Left kidney (tissue), 8 donors: ENCODE measurements at places on chromosomes 11 and 22. TPM values are rescaled to one million over a fixed set of nuclear protein-coding genes. Genes with fewer than 3 reads are reported as not detected.
A peak's percentile ranks its signal among the peaks of the same experiment; 100 is the strongest.

GRCh38 chr22:50189849-50190181 is 4.1 kb downstream of the TRABD start:
- DNase-seq, result no peak

GRCh38 chr11:69554849-69555248 is 73.4 kb downstream of the LINC01488 start:
- no peak for DNase-seq

DNA sequence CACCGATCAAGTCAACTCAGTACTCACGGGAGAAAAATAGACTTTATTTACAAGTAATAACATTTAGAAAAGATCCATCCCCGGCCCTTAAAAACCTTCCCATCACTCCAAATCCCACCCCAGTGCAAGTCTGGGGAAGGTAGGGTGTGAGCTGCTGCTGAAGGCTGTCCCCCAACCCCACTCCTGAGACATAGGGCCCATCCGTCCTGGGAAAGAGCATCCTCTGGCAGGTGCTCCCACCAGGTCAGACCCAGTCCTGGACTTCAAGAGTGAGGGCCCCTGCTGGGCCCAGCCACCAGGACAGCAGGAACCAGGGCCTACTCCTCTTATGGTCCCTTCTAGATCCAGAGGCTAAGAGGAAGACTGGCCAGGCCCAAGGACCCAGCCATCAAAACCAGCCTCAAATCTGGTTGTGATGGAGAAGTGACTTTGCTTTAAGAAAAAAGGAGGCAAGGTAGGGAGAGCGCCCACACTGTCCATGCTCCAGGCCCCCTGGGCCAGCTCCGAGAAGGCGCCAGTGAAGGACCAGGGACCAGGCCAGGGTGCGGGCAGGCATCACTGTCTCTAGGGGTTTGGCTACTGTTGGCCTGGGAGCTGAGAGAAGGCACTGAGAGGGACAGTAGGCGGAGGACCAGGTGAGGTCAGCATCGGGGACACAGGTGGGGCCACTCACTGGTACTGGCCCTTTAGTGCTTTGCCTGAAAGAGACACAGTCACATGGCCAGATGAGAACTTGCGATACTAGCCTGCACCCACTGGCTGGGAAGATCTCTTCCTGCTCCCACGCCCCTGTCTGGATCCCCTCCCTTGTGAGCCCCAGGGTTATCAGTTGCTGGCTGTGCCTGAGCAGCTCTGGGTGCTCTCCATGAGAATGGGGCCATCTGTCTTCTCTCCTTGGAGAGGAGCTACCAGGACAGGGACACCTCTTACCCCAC is 4.4 kb downstream of the IL18BP start:
- no peak for DNase-seq

GRCh38 chr11:133598906-133599305 is 66.6 kb upstream of the OPCML start:
- no peak for DNase-seq

GRCh38 chr11:73983741-73984538 is 1.3 kb upstream of the UCP2 start:
- no peak for DNase-seq

DNA sequence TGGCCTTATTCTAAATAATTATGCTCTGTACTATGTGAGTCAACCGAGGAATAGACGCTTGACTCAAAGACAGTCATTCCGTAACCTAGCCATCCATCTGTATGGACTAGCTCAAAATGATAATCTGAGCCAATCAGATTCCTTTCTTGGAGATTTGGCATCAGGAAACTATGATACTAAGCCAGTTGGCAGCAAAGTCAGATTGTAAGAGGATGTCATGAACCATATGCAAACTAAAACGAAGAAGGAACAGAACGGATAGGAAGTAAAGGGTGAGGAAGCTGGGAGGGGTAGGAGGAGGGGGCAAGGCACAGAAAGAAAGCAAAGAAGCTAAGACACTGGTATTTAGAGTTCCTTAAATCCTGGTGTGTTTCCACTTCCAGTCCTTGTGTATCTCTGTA is 10.7 kb upstream of the SESN3 start:
- no peak for DNase-seq

GRCh38 chr11:9264316-9265210 is 587 bp downstream of the DENND5A start:
- peak; percentile 76 for DNase-seq

DNA sequence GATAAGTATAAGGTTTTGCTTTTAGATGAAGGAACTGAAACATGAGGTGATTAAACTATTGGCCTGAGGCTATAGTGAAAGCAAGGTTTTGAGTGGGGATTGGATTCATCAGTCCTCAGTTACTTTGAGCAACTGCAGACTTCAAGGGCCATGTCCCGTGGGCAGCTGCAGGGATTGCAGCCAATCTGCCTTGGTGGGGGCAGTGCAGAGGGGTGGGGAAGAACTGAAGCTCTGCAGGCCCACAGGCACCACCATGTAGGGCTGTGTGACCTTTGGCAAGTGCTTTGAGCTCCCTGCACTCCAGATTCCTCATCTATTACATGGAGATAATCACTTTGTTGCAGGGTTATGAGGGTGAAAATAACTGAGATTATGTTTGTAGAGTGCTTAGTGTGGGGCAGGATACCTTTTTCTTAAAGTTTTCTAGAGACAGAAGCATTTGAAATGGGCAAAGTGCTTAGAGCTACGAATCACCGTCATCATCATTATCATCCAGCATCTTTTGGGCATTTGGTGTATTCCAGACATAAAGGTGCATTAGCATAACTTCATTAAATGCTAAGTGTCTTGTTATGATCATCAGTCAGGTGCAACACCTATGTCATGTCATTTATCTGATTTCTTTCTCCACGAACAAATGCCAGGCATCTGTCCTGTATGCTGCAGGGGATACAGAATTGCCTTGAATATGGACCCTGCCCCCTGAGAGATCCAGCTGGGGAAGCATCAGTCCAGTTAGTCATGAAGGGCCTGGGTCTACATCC is 72.1 kb upstream of the TENM4 start:
- no peak for DNase-seq

GRCh38 chr22:43561415-43562178 is 149.8 kb downstream of the MPPED1 start:
- no peak for DNase-seq

- DNase-seq, result no peak
These were observed 405 bp downstream of the SFI1 start for GRCh38 chr22:31496735-31497146.

GRCh38 chr11:102320679-102321078 is 3.4 kb downstream of the BIRC3 start:
- DNase-seq, result no peak

DNA sequence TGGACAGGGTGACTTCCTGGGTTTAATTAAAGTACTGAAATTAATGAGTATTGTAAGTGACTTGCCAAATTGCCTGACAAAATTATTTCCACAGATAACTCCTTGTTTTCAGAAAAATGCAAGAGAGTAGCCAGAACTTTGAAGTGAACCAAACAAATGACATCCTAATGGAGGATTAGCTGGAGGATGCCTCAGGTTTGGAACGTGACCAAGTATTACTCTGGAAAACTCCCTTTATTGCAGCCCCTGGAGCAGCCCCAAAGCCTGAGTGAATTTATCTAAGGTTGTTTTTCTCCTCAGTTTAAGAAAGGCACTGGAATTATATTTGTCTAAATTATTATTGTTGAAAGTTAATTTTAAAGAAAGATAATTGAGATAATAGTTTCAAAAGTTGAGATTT is 343.6 kb upstream of the MTNR1B start:
- no peak for DNase-seq

- no peak for DNase-seq
These were observed 221.3 kb downstream of the NAV2 start for GRCh38 chr11:19933801-19934488.

- no peak for DNase-seq
These were observed 28.2 kb upstream of the CTSD start for GRCh38 chr11:1791912-1792311.

GRCh38 chr11:104870910-104871309 is 27.4 kb downstream of the CASP12 start:
- DNase-seq, result no peak

- DNase-seq, result no peak
These were observed 410.9 kb upstream of the B3GAT1 start for GRCh38 chr11:134822897-134823296.

DNA sequence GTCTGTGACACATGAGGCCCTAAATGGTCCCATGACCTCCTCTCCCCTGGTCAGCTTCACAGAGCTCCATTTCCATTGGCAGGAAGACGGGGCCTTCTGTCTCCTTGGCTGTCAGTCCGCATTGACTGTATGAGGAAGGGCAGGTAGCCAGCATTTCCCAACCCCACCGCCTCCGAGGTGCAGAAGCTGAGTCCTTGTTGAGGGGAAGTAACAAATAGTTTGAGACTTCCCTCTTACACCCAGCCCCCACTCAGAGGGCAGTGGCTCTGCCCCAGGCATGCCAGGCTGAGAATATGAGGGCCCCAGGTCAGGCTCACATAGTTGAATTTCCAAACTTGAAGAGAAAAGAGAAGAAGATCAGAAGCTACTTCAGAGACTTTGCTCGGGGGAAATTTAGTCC is 611.1 kb downstream of the BRD1 start:
- DNase-seq, result no peak

DNA sequence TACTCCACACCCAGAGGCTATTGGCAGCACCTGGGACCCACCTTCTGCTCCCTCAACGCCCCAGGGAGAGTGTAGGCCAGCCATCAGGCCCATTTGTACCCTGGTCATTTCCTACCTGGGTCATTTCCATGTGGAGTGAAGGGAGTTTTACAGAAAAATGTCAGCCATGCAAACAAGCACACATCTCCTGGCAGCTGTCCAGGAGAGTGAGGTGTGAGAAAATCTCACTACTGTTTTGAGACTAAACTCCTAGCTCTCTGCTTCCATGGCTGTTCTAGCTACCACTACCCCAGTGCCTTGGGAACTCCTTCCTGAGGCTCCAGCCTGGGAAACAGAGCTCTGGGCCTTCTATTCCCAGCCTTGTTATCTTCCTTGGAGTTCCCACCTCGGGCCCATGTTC is 2.8 kb upstream of the TMPRSS13 start:
- no peak for DNase-seq

DNA sequence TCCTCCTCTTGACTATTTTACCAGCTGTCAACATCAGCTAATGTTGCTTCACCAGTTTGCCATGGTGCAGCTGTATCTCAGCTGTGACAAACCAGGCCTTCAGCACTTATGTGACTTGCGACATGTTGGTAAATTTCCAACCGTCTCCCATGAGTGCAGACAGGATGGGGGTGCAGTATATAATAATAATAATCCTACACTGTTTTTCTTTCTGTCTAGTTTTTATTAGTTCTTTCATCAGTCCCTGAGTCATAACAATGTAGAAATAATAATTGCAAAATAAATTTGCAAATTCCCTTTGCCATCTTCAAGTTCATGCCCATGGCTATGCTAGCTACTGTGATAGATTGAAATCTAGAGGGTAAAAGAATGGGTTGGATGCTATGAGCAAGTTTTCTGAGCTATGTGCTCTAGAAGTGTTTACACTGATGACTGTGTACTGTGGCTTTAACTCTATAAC is 4.9 kb downstream of the MMP13 start:
- no peak for DNase-seq

GRCh38 chr11:110631551-110631950 is 80.7 kb downstream of the ARHGAP20 start:
- DNase-seq, result no peak

GRCh38 chr11:99370549-99371216 is 349.9 kb downstream of the CNTN5 start:
- no peak for DNase-seq

- DNase-seq, result no peak
These were observed 49.1 kb upstream of the MTNR1B start for GRCh38 chr11:92920331-92920730.

DNA sequence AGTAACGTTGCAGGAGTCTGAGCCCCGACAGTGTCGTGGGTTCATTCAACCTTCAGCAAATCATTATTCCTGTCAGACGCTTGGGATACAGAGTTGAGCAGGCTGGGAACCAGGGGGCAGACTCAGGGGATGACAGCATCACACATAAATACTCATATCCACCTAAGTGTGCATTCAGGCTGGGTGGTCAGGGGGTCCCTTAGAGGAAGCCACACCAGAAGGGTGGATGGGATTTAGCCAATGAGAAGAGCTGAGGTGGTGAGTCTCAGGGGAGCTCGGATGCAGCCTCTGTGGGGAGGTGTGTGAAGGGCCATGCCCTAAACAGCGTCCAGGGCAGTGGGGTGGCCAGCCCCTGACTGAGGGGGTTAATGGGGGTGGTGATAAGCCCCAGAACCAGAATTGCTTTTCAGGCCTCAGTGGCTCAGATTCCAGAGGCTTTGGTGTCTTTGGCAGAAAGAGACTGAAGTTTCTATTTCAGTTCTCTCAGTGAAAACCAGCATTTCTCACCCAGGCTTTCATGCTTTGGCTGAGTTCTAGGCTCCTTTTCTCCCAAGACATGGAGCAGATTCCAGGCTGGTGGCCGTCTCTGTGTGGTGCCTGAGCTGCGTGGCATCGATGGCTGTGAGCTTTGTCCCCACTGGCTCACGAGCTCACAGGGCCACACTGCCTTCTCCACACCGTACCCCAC is 83.9 kb upstream of the CLDN5 start:
- no peak for DNase-seq

- no peak for DNase-seq
These were observed 1.3 kb downstream of the PPP1CA start for GRCh38 chr11:67400251-67400941.

- no peak for DNase-seq
These were observed 244.1 kb downstream of the MN1 start for GRCh38 chr22:27557286-27558008.

DNA sequence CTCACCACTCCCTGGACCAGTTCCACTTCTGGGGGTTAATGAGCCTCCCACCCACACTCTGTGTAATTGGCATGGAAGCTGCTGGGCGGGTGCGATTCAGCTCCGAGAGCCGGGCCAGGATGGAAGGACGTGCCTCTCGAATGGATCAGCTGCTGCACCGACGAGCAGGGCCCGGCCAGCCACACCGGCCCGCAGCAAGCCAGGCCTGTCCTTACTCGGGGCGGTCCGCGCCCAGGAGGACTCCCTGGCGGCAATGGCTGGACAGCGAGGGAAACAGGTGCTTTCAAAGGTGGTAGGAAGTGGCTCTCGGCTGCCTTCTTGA is 4.3 kb upstream of the SHISAL1 start:
- no peak for DNase-seq

DNA sequence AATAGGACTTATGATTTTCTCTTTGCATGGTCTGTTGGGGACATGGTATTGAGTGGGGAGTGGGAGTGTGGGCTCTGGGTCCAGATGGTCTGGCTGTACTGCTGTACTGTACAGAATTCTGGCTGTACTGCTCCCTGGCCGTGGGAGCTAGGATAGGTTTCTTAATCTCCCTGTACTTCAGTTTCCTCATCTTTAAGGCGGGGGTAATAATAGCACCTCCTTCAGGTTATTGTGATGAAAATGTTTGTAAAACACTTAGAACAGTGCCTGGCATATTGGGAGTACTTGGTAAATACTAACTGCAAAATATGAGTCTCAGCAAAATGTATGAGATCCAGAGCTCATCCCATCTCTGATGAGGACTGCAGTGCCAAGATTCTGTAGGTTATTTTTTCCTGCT is 198.6 kb downstream of the KIF18A start:
- no peak for DNase-seq

Gene WNT11
- polyA plus RNA-seq, result 10.3 TPM

Gene PRG3
- 0.48 TPM for polyA plus RNA-seq

Gene RIMBP3C
- polyA plus RNA-seq, result 0.20 TPM

Gene UPK3A
- polyA plus RNA-seq, result 1.5 TPM

Gene SMDT1
- polyA plus RNA-seq, result 90.7 TPM

Gene DDI1
- polyA plus RNA-seq, result not detected

Gene XRCC6
- 369 TPM for polyA plus RNA-seq

Gene ADM2
- polyA plus RNA-seq, result 4.8 TPM

Gene MYOD1
- not detected for polyA plus RNA-seq

Gene FGF19
- polyA plus RNA-seq, result 0.67 TPM

Gene TENM4
- 24.5 TPM for polyA plus RNA-seq

Gene PYGM
- polyA plus RNA-seq, result 1.8 TPM

Gene KRTAP5-1
- 0.35 TPM for polyA plus RNA-seq

Gene PIK3IP1
- 10.6 TPM for polyA plus RNA-seq

Gene MUC5AC
- polyA plus RNA-seq, result 0.03 TPM

Gene PGM2L1
- 4.4 TPM for polyA plus RNA-seq
